Stimulated activated CD8-positive, alpha-beta memory T cell treated with anti-CD3 and anti-CD28 coated beads, Interleukin-4, amount 100 ng/mL, for 4 hours (primary cell): ENCODE measurements at places on chromosomes 5 and 9.

DNA sequence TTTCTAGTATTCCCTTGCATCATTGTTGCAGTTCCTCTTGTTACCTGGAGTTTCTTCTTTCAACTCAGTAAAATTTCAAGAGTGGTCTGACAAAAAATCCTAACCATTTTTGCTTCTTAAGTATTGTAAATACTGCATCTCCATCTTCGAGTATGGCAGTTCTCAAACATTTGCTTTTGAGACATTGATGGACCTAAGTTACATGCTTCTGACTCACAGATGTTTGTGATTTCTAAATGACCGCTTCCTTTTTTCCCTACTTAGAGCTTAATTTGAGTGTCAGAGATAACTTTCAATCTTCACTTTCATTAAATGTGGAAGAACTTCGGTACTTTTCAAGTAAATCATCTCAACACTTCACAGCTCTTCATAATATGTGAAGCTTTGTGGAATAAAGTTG, 4.2 kb downstream of the UHRF2 start:
- DNase-seq = no peak

- peak; percentile 21 for DNase-seq
These were observed 13.4 kb upstream of the GRHPR start for GRCh38 chr9:37408933-37409710.

DNA sequence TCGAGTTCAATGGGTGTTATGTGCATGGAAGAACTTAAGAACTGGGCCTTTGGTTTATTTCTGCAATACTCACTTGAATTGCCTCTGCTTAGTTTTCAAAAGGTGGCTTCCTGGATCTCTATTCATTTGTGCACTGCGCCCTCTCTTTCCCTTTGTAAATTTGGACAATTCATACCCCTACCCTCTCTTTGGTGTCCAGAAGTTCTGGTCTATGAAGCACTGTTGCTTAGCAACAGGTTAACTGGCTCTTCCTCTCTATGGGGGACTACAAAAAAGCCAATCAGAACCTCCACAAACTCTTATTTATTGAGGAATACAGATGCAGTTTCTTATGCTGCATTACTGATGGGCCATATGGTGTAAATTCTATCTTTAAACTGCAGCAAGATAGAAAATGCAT, 13.5 kb upstream of the FAM120A start:
- no peak for DNase-seq

DNA sequence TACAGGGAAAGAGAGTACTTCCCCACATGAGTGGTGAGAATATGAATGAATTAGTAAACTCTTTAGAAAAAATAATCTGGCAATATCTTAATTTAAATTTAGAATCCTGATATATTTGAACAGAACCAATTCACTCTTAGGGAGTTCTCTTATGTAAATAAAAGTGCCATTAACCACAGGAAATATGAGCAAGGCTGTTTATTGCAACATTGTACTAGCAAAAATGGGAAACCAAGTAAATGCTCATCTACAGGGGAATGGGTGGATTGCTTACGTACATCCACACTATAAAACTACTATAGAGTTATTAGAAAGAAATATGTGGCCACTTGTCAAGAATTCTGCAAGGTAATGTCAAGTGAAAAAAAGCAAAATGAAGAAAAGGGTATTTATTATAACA, 274.5 kb downstream of the TLE1 start:
- no peak for DNase-seq

- DNase-seq = no peak
These were observed 206.0 kb downstream of the PCSK1 start for GRCh38 chr5:96226941-96227552.

DNA sequence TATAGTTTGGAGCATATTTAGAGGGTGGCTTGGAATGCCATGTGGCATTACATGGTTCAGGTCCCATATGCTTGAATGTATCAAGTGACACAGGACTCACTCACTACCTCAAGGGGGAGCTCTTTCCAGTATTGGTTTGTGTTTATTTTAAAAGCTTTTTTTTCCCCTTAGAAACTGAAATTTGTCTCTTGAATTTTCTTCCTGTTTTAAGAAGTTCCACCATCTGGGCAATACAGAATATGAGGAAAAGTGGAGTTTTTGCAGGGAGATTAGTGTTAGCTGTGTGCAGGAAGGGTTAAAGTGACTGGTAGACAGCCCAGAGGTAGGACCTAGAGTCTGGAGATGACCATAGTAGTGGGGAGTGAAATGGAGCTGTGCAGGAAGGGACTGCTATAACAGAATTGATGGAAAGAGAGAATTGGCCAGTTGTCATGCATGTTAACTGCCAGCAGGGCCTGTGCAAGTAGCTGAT, 36.6 kb downstream of the CTNNA1 start:
- no peak for DNase-seq
